ENCODE measurements at places on chromosomes 11 and 22.
A peak's percentile ranks its signal among the peaks of the same experiment; 100 is the strongest.

DNA sequence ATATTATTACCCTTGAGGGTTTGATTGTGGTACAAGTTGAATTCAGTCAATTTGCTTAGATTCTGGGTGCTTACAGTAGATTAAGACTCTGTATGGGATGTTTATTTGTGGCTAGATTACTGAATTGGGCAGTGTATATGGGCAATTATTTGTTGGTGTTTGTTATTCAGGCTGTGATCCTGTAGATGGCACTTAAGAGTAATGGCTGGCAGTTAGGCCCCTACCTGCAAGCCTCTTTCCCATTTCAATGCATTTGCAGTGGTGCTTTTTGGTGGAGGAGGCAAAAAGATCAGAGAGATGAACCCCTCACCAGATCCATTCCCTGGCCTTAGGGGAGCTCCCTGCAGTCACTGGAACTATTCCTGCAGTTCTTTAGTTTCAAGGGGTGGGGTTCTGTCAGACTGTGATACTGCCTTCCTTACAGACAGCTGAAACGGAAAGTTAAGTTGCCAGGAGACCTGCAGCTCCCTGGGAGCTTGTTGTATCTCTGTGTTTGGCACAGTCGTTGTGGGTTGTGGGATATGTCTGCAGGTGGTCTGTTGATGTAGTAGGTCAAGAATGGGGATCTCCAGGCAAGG is 199.5 kb downstream of the AASDHPPT start:
- no peak for DNase-seq

DNA sequence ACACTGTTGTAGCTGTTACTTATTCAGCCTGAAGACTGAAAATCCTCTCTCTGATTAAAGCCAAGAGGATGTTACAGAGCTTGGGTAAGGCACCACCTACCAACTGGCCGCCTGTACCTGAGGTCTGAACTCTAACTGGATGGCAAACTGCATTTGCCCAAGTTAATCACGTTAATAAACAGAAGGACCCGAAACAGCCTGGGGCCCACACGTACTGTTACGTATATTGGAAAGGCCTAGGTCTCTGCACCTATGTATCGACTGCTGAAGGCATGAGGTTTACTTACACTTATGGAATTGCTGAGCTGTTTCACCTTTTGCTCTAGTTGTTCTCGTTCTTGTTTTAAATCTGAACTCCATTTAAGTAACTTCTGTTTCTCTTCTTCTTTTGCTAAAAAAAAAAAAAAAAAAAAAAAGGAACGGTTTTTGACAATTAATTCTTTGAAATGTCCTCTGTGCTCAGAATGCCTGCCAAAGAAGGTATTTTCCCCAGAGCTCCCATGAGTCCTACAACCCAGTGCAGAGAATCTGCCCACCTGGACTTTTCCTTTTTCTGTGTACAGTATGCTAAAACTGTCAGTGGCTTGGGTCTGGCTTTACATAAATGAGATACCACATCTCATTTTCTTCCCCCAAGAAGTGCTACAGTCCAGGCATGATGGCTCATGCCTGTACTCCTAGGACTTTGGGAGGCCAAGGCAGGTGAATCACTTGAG is 13.1 kb downstream of the LARGE2 start:
- DNase-seq, result no peak

- DNase-seq, result no peak
Observed at GRCh38 chr11:46075928-46076327, 45.3 kb downstream of the PHF21A start.

DNA sequence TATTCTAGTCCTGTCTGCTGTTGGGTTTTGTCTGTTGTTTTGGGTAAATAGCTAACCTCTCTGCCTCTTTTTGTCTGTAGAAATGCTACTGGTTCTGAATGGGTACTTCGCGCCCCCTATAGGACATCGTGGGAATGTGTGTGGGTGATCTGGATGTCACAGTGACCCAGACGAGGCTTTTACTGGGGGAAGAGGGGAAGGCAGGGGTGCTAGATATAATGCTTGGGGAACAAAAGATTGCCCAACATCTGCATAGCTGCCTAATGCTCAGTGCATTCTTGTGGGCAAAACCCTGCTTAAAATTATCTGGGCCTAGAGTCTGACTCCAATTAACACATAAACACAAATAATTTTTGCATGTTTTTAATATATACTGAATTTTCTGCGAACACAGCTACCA is 57.7 kb downstream of the BMAL1 start:
- DNase-seq, result peak; percentile 54

- no peak for DNase-seq
Observed at GRCh38 chr11:32094923-32095322, 4.0 kb downstream of the RCN1 start.

DNA sequence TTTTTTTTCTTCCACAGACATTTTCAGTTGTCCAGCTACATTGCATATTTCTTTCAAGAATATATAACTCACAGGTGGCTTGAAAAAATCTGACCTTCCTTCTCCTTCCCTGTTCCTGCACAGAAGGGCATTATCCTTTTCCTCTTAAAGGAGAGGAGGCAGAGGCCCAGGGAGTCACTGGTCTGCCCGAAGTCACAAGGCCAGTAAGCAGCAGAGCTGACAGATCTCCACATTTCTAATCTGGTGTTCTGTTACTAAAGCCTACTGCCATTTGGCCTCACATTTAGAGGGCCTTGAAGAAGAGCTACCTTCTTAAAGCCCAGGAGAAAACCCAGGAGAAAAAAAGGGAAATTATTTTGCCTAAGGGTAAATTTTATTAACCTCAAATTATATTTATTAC is 12.3 kb downstream of the ENDOD1 start:
- no peak for DNase-seq

GRCh38 chr22:38230108-38230825 is 28.5 kb downstream of the MAFF start:
- DNase-seq, result no peak

GRCh38 chr11:70173018-70173417 is 30.1 kb upstream of the FADD start:
- DNase-seq, result no peak

GRCh38 chr11:125685228-125685627 is 4.6 kb upstream of the ACRV1 start:
- DNase-seq, result no peak

GRCh38 chr11:36123336-36124101 is 165.7 kb downstream of the COMMD9 start:
- no peak for DNase-seq

DNA sequence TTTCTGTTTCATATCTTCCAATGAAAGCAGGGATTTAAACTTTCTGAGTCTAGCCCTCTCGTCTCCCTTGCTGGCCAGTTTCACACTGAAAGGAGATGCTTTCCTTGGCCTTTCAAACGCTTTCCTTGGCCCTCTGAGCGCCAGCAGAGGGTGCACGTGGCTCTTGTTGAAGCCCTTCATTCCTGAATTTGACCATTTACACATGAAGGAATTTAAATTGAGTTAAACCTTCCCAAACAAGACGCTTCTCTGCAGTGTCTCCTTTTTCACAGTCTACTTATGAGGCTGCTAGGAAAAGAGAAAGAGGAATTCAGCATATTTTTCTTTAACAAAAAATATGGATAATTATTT is 21.6 kb downstream of the NNMT start:
- no peak for DNase-seq

- no peak for DNase-seq
Observed at GRCh38 chr11:843086-843734, 558 bp downstream of the TSPAN4 start.

GRCh38 chr11:114972105-114972504 is 293.8 kb downstream of the NXPE2 start:
- no peak for DNase-seq

- no peak for DNase-seq
Observed at GRCh38 chr11:6402061-6402470, 11.8 kb downstream of the SMPD1 start.

- no peak for DNase-seq
Observed at GRCh38 chr11:69263736-69264052, 30.3 kb upstream of the MYEOV start.

GRCh38 chr11:95327273-95327948 is 96.4 kb upstream of the SESN3 start:
- no peak for DNase-seq

GRCh38 chr11:41245704-41246398 is 213.6 kb downstream of the LRRC4C start:
- no peak for DNase-seq

DNA sequence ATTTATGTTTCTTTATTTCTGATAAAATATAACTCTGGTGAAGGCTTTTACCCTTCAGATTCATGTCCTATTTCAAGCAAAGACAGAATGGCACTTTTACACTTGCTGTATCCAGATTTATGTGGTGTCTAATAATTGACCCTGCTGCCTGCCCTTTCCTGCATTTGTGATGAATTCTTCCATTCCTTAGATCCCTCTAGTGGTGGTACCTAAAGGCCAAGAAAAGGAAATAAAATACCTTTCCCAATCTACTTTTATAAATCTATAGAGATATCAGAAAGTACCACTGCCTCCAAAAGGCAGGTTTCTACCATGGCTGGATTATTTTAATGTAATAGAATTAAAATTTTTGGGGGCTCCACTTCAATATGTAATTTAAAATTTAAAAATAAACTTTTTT is 34.2 kb downstream of the CCDC81 start:
- no peak for DNase-seq

DNA sequence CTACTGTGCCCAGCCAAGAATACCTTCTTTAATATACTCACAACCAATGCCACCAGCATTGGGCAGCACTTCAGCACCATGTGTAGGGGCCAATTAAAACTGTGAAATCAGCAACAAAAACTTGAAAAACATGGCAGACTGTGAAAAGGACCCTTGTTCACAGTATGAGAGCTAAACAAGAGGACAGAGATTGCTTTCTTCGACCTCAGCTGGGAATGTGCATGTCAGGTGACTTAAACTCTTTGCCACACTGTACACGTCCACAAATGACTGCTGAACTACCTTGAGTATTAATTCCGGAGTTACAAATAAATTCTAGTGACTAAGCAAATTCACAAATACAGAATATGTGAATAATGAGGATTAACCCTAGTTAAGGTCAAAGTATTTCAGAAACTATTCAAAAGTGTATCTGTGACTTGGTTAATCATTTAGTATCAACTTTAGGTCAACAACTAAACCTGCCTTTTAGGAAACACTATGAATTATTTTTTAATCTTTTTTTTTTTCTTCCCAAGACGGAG is 33.0 kb downstream of the DDX6 start:
- no peak for DNase-seq

DNA sequence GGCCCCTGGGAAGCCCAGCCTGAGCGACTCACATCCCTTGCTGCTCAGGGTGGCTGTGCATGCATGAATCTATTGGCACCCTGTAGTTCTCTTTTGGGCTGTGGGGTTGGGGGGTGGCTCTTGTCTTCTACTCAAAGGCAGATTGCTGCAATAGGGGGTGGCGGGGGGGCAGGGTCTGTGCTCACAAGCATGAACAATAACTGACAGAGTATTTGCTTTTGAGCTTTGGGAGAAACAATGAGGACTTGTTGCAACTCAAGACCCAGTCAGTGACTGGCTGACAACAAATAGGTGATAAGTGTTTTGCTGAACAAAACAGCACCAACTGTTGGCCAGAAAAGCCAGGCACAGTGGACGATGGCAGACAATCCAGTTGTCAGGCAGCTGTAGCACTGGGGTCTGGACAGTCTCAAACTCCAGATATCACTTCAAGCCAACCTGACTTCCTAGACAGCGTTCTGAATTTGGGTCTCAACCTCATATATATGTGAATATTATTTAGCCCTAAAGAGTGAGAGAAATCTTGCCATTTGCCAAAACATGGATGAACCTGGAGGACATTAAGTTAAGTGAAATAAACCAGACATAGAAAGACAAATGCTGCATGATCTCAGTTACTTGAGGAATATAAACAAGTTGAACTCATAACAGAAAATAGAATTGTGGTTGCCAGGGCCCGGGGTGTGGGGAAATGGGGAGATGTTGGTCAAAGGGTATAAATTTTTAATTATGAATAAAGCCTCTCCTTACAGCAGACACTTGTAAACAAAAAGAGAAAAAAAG is 61.7 kb downstream of the ME3 start:
- no peak for DNase-seq

DNA sequence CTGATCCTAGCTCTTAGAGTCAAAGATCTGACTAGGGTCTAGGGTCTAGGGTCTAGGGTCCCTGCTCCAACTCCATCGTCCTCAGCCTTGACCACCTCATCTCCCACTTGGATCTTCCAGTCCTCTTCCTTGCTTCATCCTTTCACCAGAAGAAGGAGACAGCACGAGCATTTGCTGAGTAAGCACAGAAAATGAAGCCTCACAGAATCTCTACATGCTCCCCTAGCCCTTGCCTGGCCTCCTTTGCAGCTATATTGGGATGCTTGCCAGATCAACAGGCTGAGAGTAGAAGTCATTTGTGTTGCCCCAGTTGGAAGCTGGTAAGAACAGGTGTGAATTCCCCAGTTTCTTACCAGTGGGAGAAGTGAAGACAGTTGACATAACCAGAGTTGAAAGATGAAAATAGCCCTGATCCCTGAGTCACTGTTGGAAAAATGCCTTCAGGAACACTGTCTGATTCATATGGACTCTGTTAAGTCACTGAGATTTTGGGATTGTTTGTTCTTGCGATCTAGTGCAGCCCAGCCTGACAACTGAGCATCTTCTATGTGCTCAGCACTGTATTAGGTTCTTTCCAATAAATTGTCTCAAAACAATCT is 552.5 kb downstream of the INSC start:
- DNase-seq, result no peak

- no peak for DNase-seq
Observed at GRCh38 chr11:1867381-1867780, 14.5 kb downstream of the LSP1 start.

- DNase-seq, result no peak
Observed at GRCh38 chr11:9760193-9760575, 96.3 kb downstream of the SWAP70 start.

DNA sequence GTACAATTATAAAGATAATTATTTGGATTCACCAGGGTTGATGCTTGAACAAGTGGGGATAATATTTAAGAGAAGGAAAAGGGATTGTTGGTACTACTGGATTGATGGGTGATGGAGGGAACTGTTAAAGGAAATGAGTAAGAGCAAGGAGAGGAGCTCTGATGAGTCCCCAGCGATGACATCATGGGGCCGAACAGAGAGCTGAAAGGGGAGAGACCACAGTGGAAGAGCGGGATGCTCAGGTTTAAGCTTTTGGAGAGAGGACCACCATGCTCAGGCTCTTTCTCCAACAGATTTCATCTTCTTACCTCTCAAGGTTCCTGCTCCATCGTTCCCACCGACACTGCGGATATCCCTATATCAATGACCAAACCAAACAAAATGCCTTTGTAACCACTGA is 568.7 kb downstream of the ETS1 start:
- DNase-seq, result no peak

- DNase-seq, result no peak
Observed at GRCh38 chr11:116232364-116232828, 540.4 kb downstream of the BUD13 start.

GRCh38 chr11:100963375-100963774 is 166.2 kb downstream of the PGR start:
- no peak for DNase-seq

All from activated T-helper 9 cell treated with anti-CD3 and anti-CD28 coated beads, Interleukin-2, amount 50 U/mL, for 16 hours (primary cell).